Activated naive CD4-positive, alpha-beta T cell (primary cell): ENCODE measurements at places on chromosomes 3 and 15.

DNA sequence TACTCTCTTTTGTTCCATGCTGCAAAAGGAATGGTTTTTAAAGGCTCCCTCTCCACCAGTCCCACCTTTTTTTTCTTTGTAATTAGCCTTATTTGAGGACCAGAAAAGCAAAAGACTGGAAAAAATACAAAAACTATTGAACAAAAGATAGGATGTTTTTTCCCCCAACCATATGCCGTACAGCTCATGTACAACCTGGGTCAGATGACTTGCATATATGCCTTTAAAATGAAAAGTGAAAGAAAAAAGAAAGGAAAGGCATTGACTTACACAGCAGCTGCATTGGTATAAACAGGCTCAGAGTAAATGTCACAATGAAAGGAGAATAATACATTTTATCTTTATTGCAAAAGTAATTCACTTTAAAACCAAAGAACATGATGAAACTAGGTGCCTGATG lies 69.5 kb upstream of the CMC1 start:
- no peak for DNase-seq

- DNase-seq, result no peak
Measured at GRCh38 chr3:179840985-179841384, 188.1 kb downstream of the USP13 start.

- no peak for DNase-seq
Measured at GRCh38 chr15:83955806-83956265, 279.7 kb upstream of the GOLGA6L4 start.

DNA sequence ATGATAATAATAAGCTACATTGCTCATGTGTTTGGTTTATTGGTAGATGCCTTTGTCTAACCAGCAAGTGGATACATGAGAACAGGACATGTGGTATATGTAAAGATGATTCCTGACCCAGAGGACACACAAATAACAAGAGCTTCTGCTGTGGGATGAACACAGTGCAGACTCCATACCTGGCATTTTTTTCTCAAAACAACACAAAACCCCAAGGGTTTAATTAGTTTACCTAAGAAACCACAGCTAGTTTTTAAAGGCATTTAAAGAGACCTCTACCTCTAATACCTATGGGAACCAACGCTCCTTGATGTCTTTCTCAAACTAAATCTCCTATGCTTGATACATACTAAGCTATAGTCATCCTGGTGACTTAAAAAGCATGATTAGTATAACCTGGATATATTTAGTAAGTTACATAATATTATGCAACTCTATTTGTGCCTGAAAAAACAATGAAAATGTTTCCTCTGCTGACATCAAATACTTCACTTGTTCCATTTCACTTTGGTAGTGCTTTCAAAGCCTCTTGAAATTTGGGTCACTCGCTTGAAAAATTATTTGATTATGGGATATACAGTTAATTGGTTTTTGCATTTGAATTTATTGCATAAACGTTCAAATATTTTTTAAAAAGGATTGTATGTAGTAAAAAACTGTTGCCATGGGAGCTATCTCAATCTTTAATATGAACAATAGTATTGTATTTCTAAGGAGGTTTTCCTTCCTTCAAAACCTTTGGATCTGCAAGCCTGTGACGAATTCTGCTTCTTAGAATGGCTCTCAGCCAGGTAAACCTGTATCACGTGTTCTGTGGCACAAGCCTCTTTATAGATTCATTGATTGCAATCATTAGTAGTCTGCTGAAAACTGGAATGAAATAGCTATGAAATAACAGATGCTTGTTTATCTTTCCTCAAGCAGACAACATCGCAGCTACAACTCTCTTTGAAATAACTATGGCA lies 233.0 kb upstream of the KCNMB2 start:
- DNase-seq, result no peak

DNA sequence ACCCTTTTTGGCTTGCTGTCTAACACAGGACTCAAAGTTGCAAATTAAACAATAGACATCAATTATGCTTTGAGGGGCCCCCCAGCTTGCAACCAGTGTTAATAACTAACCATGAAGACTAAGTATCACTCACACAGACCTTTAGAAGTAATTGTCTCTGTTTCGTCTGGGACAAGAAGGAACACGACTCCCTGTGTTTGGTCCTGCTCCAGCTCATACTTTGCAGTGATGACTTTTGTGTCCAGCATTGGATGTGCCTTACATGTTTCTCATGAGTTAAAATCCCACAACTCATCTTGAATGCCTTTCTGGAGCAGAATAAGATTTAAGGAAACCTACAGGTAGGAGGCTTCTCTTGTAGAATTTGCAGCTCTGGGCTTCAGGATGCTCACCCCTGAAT lies 53.1 kb downstream of the GMNC start:
- DNase-seq, result no peak

DNA sequence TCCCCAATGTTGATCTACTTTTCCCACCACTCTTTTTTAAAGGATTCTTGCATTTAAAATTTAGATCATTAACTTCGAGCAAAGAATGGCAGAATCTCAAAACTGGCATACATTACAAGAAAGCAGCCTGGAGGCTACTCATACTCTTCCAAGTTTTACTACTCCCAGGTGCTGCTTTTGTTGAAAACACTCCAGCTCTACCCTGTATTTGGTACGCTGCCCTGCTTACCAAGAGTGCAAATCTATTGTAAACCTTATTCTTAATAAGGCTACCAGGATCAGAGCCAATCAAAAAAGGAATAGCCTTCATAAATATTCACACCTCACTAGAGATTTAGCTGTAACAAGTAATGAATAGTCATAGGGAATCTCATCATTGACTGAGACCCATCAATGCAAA lies 11.6 kb upstream of the CNTN3 start:
- no peak for DNase-seq

GRCh38 chr3:139846729-139847128 lies 88.3 kb upstream of the CLSTN2 start:
- no peak for DNase-seq

- DNase-seq, result no peak
Measured at GRCh38 chr3:27542476-27542875, 58.3 kb upstream of the SLC4A7 start.

DNA sequence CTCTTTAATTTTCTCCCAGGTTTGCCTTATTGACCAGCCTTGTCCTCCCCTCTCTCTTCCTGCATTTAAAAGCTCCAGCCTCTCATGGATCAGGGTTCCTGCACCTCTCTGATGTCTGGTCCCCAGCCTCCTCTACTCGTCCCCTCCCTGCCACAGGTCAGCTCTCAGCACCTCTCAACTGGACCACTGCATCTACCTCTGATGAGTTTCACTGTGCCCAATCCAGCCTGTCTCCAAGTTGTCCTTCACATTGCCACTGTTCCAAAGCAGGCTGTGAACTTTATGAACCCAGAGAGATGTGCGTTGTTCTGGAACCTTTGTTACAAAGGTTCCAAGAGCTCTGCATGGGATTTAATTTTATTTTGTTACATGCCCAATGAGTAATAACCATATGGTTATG lies 76.6 kb downstream of the SLCO3A1 start:
- DNase-seq, result no peak

DNA sequence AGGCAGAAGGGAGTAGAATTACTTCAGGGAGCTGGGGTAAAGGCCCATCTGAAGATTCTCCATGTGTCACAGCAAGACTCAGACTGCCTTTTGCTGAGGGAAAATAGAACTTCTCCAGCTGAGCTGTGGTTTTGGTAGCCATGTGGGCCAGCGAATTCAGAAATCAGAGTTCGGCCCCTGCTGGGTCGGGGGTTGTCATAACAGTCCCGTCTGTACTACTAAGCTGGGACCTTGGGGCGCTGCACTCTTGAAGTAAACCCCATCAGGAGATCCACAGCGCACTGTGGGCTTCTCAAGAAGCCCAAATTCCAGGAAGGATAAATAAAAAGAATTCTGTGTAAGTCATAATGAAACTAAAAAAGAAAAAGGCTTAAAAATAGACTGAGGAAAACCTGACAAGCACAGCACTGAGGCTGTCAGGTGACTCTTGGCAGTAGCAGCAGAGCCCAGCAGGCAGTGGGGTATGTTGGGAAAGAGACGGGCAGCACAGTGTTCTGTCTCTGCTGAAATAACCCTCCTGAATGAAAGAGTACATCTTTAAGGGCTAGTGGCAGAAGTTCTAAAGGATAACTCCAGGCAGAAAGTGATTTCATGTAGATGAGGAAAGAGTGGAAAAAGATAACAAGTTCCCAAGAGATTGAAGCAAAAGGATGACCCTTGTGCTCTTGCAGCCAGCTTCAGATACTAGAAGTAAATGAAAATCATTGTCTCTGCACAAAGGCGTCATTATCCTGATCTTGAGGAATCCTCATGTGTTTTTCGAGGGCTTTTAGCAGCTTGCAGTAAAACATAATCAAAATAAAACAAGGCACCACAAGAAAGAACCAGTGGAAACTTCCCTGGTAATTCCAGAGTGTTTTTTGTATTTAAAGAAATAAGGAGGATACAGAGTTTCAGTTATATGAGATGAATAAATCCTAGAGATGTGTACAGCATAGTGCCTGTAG lies 74.5 kb downstream of the RAB7A start:
- no peak for DNase-seq

DNA sequence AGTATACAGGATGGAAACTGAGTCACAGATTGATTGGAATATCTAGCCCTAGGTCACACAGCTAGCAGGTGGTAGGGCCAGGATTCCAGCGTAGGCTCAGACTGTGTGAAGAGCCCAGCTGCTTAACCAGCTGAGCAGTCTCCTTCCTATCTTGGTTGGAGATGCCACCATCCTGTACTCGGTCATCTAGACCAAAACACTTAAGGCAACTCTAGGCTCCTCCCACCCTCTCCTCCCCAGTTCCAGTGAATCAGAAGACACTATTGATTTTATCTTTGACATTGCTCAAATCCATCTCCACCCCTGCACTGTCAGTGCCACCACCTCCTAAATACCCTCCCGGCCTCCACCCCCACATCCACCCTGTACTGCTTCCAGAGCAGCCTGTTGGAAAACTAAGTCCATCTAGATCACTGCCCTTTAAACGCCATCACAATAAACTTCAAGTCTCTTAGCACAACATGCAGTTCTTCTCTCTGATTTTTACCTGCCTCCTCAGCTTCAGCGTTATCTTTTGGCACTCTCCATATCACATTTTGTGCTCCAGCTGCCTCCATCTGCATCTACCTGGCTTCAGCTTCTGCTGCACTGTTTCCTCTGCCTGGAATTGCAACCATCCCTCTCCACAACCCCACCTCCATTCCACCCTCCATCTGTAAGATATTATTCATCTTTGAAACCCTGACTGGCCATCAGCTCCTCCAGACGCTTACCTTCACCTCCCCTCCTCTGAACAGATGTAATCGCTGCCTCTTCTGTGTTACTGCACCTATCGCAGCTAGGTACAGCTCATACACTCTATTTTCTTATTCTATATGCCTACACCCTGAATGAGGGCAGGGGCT lies 86.8 kb upstream of the ACP3 start:
- DNase-seq, result no peak

GRCh38 chr3:44065311-44066094 lies 176.2 kb upstream of the TOPAZ1 start:
- DNase-seq, result no peak

DNA sequence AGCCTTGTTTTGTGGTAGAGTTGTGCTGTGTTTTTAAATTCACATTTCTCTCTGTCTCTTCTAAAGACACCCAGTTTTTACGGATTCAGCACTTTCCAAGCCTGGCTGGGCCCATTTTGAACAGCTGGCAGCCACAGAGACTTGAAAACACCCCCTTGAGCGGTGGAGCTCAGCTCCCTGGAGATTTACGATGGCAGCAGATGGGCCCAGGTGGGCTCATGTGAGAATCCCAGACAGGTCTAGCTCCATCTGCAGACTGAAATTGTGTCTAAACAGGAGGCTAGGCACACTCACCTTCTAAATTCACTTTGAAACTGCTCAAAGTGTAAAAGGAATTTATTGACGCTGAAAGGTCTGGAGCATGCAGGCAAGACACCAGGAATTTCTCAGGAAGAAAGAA lies 232.0 kb upstream of the HES1 start:
- no peak for DNase-seq

DNA sequence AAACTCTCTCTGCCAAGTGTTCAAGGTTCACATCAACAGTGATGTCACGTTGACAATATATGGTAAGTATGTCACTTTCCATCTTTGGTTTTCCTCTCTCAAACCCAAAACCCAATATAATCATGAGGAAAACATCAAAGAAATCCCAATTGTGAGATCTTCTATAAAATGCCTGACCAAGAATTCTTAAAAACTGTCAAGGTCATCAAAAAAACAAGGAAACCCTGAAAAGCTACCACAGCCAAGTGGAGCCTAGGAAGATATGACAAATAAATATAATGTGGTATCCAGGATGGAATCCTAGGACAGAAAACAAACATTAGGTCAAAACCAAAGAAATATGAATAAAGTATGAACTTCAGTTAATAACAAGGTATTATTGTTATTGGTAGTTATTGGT lies 85.2 kb upstream of the CCDC39 start:
- no peak for DNase-seq

DNA sequence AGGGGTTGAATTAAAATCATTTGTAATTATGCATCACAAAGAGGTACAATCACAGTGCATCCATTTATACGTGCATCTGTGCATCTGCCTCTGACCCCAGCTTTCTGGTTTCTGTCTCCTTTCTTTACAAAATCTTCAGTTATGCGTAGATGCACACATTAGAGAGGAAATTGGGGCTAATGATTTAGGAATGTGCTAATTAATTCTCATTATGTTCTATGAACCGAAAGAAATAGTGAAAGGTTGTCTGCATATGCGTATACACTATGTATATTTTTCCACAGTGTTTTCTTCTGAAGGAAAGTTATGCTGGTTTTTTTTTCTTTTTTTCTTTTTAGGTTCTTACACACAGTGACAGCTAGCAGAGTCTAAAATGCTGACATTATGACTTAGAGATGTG lies 71.6 kb downstream of the SAMMSON start:
- DNase-seq, result no peak

GRCh38 chr3:171649267-171649666 lies 161.0 kb downstream of the PLD1 start:
- DNase-seq, result no peak

DNA sequence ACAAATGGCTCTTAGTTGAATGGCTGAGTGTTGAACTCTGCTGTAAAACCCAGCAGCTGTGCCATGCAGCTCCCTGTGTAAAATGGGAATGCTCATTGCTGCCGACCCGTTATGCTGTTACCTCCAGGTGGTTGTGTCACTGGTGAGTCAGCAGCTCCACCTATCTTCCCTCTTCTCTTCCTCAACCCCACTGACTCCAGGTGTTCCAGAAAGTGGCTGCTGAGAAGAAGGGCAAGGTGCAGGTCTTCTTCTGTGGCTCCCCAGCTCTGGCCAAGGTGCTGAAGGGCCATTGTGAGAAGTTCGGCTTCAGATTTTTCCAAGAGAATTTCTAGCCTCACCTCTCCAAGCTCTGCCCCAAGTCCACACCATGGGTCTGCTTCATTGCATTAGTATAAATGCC lies 41.9 kb downstream of the NOX5 start:
- DNase-seq, result no peak
